Thoracic aorta (tissue), 2 donors: ENCODE measurements at places on chromosomes 5 and 9. TPM values are rescaled to one million over a fixed set of nuclear protein-coding genes. Genes with fewer than 3 reads are reported as not detected.

DNA sequence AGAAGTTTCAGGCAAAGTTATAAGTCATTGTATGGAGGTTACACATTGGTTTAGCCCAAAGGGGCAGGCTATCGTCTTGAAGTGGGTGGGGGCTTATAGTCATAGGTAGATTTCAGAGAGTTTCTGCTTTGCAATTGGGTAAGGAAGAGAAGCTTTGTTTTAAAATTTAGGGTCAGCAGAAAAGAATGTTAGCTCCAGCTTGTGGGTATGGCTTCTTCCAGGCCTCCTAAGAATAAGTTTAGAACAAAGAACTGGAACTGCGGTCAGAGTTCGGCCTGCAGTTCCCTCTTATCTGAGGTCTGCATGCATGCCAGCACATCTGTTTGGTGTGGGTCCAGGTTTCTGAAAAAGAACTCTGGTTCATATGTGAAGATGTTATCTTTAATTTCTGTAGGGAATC, 96.1 kb downstream of the CYFIP2 start:
- no peak for DNase-seq

- DNase-seq = no peak
Observed at GRCh38 chr9:75803130-75803529, 87.3 kb upstream of the PCSK5 start.

- no peak for DNase-seq
Observed at GRCh38 chr5:121462441-121462840, 389.2 kb upstream of the FTMT start.

DNA sequence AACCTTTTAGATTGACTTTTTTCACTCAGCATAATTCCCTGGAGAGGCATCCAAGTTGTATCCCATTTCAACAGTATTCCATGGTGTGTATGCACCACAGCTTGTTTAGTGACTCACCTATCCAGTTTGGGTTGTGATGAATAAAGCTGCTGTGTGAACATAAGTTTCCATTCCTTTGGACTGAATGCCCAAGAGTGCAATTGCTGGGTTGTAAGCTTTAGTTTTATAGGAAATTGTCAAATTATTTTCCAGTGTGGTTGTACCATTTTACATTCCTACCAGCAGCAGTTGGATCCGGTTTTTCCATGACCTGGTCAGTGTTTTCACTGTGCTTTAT, 60.9 kb upstream of the TMED7 start:
- DNase-seq = no peak

The SLC36A3 gene
- total RNA-seq = not detected

The PAXX gene
- total RNA-seq = 57.3 TPM
